ENCODE measurements at places on chromosomes 12 and 14. TPM values are rescaled to one million over a fixed set of nuclear protein-coding genes. Genes with fewer than 3 reads are reported as not detected.

CNTN1 gene
- total RNA-seq = 1.0 TPM

NFATC4 gene
- 34.3 TPM for total RNA-seq

RIPK3 gene
- total RNA-seq = 37.4 TPM

GALNT8 gene
- total RNA-seq = 0.94 TPM

EPS8 gene
- 112 TPM for total RNA-seq

C12orf54 gene
- not detected for total RNA-seq

DNAJC22 gene
- 0.15 TPM for total RNA-seq

CREBL2 gene
- total RNA-seq = 74.2 TPM

MLXIP gene
- 49.9 TPM for total RNA-seq

COA8 gene
- total RNA-seq = 37.0 TPM

ANKS1B gene
- 6.2 TPM for total RNA-seq

PPP1R3E gene
- total RNA-seq = 19.4 TPM

KLRK1 gene
- 4.3 TPM for total RNA-seq

KSR2 gene
- total RNA-seq = 2.1 TPM

NANOG gene
- total RNA-seq = 0.54 TPM

CISTR gene
- not detected for total RNA-seq

NELL2 gene
- 1.1 TPM for total RNA-seq

RGS6 gene
- 2.1 TPM for total RNA-seq

ADAM21 gene
- total RNA-seq = not detected

EID3 gene
- 62.9 TPM for total RNA-seq

CACNA1C gene
- 5.2 TPM for total RNA-seq

C12orf50 gene
- total RNA-seq = 0.11 TPM

MTRFR gene
- 18.9 TPM for total RNA-seq

CLEC4D gene
- total RNA-seq = 3.9 TPM

SDSL gene
- 1.1 TPM for total RNA-seq

AJUBA gene
- total RNA-seq = 34.4 TPM

PROX2 gene
- not detected for total RNA-seq

ELK3 gene
- total RNA-seq = 38.4 TPM

CMTM5 gene
- total RNA-seq = 0.47 TPM

LRTM2 gene
- not detected for total RNA-seq

STYK1 gene
- total RNA-seq = 21.9 TPM

GDF3 gene
- not detected for total RNA-seq

OR6C76 gene
- not detected for total RNA-seq

DIO2 gene
- total RNA-seq = not detected

PKP2 gene
- 6.8 TPM for total RNA-seq

GRIP1 gene
- 4.0 TPM for total RNA-seq

AKAP3 gene
- 2.4 TPM for total RNA-seq

MYF6 gene
- total RNA-seq = not detected

TOMM20L gene
- total RNA-seq = 1.3 TPM

C14orf180 gene
- total RNA-seq = not detected

SYCP3 gene
- 0.30 TPM for total RNA-seq

CLEC4C gene
- not detected for total RNA-seq

AQP6 gene
- total RNA-seq = 0.33 TPM

TMEM119 gene
- 1.5 TPM for total RNA-seq

LMO3 gene
- total RNA-seq = 169 TPM

ERBB3 gene
- 111 TPM for total RNA-seq

RNU6-8 gene
- total RNA-seq = not detected

ACVRL1 gene
- total RNA-seq = 164 TPM

All from upper lobe of left lung (tissue), 6 donors.